ENCODE measurements at places on chromosomes 6 and 20. TPM values are rescaled to one million over a fixed set of nuclear protein-coding genes. Genes with fewer than 3 reads are reported as not detected.
A peak's percentile ranks its signal among the peaks of the same experiment; 100 is the strongest.

DNA sequence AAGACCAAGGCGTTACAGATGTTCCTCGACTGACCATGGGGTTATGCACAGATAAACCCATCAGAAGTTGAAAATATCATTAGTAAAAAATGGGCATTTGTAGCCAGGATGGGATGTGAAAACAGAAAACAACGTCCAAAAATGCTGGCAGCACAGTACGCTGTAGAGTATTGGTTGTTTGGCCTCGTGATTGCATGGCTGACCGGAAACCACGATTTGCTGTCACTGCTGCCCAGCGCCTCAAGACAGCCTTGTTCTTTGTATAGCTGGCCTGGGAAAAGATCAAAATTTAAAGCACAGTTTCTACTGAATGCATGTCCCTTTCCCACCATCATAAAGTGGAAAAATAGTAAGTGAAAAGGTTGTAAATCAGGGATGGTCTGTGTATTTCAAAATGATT, 41.9 kb downstream of the MTHFD1L start:
- H3K27ac ChIP-seq = no peak overlapping the region
- H3K36me3 ChIP-seq = peaks cover 16% of the 10 kb centered on the region
- DNase-seq = no peak
- peaks cover 1% of the 10 kb centered on the region for H3K27me3 ChIP-seq
- no peak overlapping the region for H3K4me3 ChIP-seq

DNA sequence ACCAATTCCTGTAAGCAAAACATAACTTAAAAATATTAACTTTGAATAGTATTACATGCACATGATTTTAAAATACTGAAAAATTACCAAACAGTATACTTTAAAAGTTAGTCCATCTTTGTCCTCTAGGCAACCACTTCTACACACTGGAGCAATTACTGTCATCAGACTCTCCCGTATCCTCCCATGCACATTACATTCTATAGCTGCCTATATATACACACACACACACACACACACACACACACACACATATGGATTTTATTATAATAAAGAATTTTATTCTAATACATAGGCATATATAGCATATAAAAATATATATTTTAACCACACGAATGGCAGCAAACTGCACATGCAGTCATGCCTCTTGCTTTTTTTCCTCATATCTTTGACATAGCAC, 8.2 kb downstream of the REV3L start:
- peaks cover 14% of the 10 kb centered on the region for H3K4me1 ChIP-seq
- H3K27ac ChIP-seq = no peak overlapping the region
- no peaks in the 10 kb centered on the region for H3K36me3 ChIP-seq
- DNase-seq = no peak
- no peaks in the 10 kb centered on the region for H3K27me3 ChIP-seq
- H3K4me3 ChIP-seq = no peak overlapping the region

DNA sequence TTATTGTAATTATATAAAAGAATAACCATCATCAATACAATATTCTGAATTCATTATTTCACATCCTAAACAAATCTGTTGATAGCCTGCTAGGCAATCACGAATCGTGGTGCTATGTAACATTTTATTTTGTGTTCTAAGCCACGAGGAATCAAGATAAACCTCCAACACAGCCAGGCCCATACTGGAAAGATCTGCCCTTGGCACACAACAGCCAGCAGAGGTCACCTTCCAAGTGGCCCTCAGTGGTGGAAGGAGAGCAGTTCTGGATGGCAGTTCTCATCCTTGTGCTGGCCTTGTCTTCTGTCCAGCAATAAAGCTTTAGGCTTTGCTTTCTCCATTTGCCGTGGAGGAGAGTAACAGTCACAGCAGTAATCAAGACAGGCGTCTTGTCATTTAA, 13.2 kb downstream of the ZNF831 start:
- peaks cover 6% of the 10 kb centered on the region for H3K27me3 ChIP-seq
- DNase-seq = no peak
- H3K36me3 ChIP-seq = no peaks in the 10 kb centered on the region

DNA sequence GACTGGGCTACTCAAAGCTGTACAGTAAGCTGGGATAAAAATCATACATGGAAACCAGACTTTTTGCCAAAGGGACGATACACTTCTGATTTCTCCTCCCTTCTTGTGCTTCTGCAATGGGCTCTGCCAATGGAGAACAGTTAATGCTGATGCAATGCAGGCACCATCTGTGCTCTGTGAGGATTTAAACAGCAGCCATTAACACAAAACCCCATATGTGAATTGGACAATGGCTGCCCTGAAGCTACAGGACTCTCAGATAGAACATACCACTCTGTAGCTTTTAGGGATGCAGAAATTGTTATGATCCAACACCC, 71.9 kb downstream of the GJA10 start:
- H3K36me3 ChIP-seq = no peaks in the 10 kb centered on the region
- no peaks in the 10 kb centered on the region for H3K4me1 ChIP-seq
- peaks cover 1% of the 10 kb centered on the region for H3K27me3 ChIP-seq
- no peak overlapping the region for H3K4me3 ChIP-seq
- no peak overlapping the region for H3K27ac ChIP-seq

- H3K36me3 ChIP-seq = no peaks in the 10 kb centered on the region
- H3K4me3 ChIP-seq = no peak overlapping the region
- peaks cover 3% of the 10 kb centered on the region for H3K4me1 ChIP-seq
Measured at GRCh38 chr6:165697171-165697570, 34.1 kb upstream of the PDE10A start.

- no peaks in the 10 kb centered on the region for H3K4me1 ChIP-seq
- no peak for DNase-seq
- no peak overlapping the region for H3K27ac ChIP-seq
- no peaks in the 10 kb centered on the region for H3K36me3 ChIP-seq
Measured at GRCh38 chr6:124577734-124578281, 384.4 kb upstream of the RNF217 start.

DNA sequence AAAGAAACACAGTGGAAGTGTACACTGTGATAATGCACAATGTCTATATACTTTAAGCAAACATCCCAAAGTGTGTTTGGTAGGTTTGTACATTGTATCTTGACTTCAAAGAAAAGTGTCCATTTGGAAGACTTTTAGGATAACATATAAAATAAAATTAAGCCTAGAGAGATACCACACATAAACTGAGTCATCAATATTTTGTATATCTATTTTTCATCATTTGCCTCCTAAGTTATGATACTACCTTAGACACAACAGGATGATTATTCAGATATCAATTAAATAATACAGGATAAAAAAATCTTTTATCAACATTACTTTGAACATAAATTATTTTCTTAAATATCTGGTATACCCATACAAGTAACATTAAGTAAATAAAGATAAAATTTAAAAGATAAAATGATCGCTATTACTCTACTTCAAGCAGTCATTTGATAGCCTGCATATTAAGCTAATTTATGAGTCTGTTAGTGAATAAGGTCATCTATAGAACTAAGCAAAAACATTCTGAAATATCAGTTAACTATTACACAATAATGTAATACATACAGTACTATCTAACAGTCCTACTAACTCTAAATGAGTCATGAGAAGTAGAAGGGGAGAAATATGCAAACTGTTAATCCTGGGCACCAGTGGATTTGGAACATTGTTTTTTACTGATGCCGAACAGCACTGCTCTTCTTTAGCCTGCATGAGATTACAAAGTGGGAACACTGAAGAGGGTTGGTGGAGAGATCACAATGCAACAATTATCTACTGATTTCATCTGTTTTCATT, 158.4 kb upstream of the SIM1 start:
- H3K4me1 ChIP-seq = peaks cover 4% of the 10 kb centered on the region
- DNase-seq = no peak
- no peak overlapping the region for H3K27ac ChIP-seq
- no peak overlapping the region for H3K4me3 ChIP-seq
- H3K36me3 ChIP-seq = peaks cover 20% of the 10 kb centered on the region

GRCh38 chr20:10716855-10717254, 43.1 kb upstream of the JAG1 start:
- H3K27ac ChIP-seq = no peak overlapping the region
- no peaks in the 10 kb centered on the region for H3K27me3 ChIP-seq
- H3K4me3 ChIP-seq = no peak overlapping the region
- no peak for DNase-seq
- no peaks in the 10 kb centered on the region for H3K36me3 ChIP-seq

DNA sequence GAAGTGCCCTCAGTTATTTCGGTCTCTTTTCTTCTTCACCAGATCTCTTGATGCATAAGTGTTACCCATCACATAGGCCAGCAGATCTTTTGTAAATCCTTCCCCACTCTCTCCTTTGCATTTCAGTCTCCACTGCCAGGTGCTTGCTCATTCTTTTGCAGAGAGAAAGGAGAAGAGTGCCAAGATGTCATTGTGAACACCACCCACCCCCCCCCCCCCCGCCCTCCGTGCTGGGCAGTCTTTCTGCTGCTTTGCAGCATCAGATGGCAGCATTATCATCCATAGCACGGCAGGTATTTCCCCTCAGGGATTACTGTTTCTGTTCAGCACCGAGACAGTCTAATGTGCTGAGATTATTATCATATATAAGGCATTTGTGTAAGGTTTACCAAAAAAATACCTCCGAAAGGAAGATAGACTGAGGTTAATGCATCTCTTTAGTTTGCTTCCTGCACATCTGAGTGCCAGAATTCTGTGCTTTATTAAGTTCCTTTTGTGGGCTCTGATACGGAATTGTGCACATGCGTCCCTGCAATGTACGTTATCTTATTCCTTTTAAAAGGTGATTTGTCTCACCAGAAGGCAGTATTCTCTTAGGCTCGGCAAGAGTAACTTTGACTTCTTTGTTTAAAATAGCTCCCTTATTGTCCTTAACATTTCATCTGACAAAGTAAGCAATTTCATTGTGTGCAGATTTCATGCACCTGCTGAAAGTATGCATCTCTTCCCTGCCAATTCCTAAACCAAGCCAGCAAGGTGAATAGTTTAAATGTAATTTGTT, 128.8 kb downstream of the PHACTR1 start:
- no peaks in the 10 kb centered on the region for H3K27me3 ChIP-seq
- no peak overlapping the region for H3K4me3 ChIP-seq
- no peaks in the 10 kb centered on the region for H3K4me1 ChIP-seq

DNA sequence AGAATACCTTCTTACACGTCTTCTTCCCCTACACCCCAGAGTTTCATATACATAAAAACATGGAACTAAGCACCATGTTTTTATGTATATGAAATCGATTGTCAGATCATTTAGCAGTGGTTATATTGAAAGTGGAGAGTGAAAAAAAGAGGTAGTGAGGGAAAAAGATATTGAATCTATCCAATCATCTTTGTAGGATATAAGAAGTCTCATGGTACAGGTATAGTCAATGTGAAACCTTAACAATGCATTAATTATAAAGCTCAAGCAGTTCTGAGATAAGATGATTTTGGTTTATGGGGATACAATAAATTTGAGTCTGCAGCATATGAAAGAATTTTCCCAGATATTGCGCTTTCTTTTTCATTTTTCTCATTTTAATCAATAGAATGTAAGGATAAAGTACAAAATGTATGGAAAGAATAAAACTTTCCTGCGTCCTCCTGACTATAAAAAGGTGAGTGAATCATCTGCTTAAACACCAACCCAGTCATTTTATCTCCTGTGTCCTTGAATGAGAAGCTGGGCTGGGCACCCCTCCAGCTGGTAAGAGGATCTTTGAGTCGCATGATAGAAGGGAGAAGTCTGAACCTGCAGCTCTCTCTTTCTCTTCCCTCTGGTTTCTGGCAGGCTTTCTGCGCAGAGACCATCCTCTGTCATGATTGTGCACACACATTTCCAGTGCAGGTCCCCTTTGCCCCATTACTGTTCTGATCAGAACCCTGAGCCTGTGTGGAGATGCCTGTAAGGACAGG, 28.1 kb upstream of the AKIRIN2 start:
- H3K27ac ChIP-seq = no peak overlapping the region
- no peak overlapping the region for H3K4me3 ChIP-seq
- no peaks in the 10 kb centered on the region for H3K27me3 ChIP-seq
- H3K36me3 ChIP-seq = no peaks in the 10 kb centered on the region

DNA sequence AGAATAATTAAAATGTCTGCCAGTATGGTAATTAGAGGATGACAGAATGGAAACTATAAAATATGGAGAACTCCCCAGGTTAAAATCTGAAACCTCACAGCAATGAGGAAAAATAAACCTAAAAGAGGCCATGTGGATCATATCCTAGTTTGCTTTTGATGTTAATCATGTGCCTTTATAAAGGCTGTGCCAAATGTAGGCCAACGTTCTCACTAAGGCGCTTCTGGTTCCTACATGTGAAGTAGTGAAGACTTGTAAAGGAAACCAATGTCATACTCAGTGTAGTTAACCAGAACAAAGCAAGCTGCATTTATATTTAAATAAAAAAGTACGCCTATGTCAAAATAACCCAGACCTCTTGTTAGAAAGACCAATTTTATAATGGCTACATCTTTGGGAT, 113.7 kb upstream of the FAM184A start:
- peaks cover 37% of the 10 kb centered on the region for H3K4me1 ChIP-seq
- peaks cover 8% of the 10 kb centered on the region for H3K27me3 ChIP-seq
- no peak overlapping the region for H3K27ac ChIP-seq
- no peak for DNase-seq

DNA sequence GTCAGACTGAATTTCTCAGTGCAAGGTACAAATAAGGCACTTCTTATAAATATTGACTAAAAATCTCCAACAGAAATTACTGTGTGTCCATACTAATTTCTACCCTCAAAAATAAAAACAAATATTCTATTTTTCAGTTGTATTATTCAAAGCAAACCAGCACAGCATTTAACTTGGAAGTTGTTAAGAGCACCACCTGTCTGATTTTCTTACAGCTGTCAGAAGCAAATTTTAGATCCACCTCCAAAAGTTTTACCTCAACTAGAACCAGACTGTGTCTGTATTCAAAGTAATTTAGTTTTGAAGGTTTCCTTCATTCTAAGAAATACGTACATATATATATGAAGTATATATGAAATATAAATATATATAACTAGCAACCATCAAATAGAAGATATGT, 1.2 kb downstream of the TRDN start:
- H3K36me3 ChIP-seq = no peaks in the 10 kb centered on the region
- no peak for DNase-seq
- no peaks in the 10 kb centered on the region for H3K27me3 ChIP-seq

DNA sequence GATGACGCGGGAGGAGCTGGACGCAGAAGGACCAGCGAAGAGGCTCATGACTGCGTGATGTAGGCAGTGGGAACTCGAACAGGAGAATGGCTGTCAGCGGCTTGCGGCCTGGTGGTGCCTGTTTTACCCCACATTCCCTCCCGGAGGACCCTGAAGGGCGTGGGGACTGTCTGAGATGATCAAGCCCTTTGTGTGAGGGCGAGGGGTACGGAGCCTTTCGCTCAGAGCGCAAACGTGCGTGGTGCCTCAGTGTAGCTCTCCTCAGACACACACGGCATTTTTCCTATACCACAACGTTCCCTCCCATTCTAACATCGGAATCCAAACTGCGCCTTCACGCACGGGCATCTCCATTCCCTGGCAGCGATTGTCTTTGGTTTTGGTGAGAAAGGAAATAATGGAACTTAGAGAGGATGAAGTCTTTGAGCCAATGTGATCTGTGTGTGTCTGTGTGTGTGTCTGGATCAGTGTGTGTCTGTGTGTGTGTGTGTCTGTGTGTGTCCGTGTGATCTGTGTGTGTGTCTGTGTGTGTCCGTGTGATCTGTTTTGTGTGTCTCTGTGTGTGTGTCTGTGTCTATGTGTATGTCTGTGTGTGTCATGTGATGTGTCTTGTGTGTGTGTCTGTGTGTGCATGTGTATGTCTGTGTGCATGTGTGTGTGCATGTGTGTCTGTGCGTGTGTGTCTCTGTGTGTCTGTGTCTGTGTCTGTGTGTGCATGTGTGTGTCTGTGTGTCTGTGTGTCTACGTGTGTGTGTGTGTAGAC, 5.3 kb downstream of the PTK6 start:
- H3K4me1 ChIP-seq = no peaks in the 10 kb centered on the region
- no peak for DNase-seq
- H3K27me3 ChIP-seq = peaks cover 5% of the 10 kb centered on the region
- H3K36me3 ChIP-seq = peaks cover 4% of the 10 kb centered on the region
- peak overlapping the region; percentile 31 for H3K4me3 ChIP-seq

Gene SLC22A2
- total RNA-seq = not detected

Gene CPNE5
- total RNA-seq = 24.9 TPM

Gene FAM217A
- not detected for total RNA-seq

Gene WFDC11
- not detected for total RNA-seq

All from endothelial cell (in vitro differentiated cells).